ENCODE measurements at places on chromosomes 6 and 20. TPM values are rescaled to one million over a fixed set of nuclear protein-coding genes. Genes with fewer than 3 reads are reported as not detected.

SOX18 gene
- total RNA-seq = 3.2 TPM

NOX3 gene
- total RNA-seq = not detected

GHRH gene
- total RNA-seq = not detected

PAX1 gene
- not detected for total RNA-seq

TRIM10 gene
- total RNA-seq = not detected

RHAG gene
- total RNA-seq = not detected

CNKSR3 gene
- 6.6 TPM for total RNA-seq

Data from cardiac ventricle fibroblast (primary cell).